Occipital lobe (tissue), 3 donors: ENCODE measurements at places on chromosomes 6 and 20. TPM values are rescaled to one million over a fixed set of nuclear protein-coding genes. Genes with fewer than 3 reads are reported as not detected.

RTEL1 gene
- total RNA-seq = 10.0 TPM

MCM8 gene
- 4.5 TPM for total RNA-seq

ERVFRD-1 gene
- total RNA-seq = not detected

BCAS4 gene
- 9.8 TPM for total RNA-seq

IL17A gene
- total RNA-seq = not detected
